ENCODE measurements at places on chromosomes 16 and 17.

DNA sequence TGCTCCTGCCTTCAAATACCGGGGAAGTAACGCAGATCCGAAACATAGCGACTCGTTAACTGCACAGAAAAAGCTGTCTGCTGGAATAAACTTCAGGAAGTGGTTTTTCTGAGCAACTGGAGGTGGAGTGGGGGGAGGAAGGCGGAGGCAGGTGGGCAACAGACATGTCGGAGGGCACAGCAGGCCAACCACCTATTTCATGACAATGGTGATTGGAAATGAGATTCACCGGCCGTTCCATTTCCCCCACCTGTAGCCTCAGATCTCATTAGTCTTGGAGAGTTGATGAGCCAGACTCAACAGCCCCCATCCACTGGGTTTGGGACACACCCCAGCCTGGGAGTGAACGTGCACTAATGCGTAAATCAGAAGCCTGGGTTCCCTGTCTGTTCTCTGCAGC lies 7.7 kb upstream of the PECAM1 start:
- DNase-seq = no peak

DNA sequence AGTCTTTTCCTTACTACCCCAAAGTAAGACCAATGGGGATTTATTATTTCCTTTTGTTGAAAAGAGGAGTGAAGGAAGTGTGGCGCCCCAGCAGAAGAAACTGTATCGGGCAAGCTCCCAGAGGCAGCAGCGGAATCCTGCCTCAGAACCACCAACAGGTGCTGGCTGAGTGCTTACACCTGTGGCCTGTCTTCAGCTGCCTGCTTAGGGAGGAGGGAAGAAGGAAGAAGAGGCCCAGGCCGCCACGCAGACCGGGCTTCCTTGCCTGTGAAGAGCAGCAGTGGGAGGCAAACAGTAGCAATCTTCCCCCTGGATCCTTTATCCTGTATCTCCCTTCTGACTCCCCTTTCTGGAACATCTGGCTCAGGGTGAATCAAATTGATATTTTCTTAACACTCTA lies 134.7 kb downstream of the AATF start:
- DNase-seq = no peak

- DNase-seq = no peak
These were observed 4.7 kb downstream of the VAC14 start for GRCh38 chr16:70796301-70796700.

- DNase-seq = no peak
These were observed 10.1 kb upstream of the MAP2K6 start for GRCh38 chr17:69404399-69404798.

DNA sequence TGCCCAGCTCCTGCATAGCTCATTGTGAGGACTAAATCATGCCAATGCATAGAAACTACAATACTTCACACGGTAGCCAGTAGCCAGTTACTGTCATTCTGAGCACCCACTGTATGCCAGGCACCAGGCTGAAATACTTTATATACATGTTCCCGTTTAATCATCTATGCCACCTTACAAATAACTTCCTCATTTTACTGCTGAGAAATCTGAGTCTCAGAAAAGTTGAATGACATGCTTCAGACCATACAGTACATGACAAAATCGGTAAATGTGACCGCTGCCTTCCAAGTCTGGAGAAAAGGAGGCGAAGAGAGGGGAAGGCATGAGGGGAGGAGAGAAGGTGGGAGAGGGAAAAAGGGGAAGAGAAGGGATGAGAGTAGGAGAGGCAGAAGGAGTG lies 9.2 kb upstream of the TLCD3B start:
- DNase-seq = no peak

DNA sequence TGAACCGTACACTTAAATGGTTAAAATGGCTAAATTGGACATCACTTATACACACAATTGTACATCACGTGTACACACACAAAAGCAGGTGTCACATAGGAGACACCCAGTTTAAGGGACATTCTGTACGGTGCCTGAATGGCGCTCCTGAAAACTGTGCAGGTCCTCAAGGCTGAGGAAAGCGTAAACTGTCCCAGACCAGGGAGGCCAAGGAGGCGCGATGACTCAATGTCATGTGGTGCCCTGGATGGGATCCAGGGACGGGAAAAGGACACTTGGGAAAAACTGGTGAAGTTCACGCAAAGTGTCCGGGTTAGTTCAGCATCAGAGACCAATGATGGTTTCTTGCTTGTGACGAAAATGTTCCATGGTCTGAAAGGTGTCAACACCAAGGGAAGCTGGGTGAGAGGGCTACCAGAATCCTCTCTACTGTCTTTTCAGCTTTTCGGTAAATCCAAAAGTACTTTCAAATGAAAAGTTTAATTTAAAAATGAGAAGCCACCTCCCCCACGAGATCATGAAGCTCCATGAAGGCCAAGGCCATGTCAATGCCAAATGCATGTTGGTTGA lies 112.2 kb downstream of the CMIP start:
- no peak for DNase-seq

GRCh38 chr17:33385133-33385532 lies 92.0 kb upstream of the ASIC2 start:
- no peak for DNase-seq

DNA sequence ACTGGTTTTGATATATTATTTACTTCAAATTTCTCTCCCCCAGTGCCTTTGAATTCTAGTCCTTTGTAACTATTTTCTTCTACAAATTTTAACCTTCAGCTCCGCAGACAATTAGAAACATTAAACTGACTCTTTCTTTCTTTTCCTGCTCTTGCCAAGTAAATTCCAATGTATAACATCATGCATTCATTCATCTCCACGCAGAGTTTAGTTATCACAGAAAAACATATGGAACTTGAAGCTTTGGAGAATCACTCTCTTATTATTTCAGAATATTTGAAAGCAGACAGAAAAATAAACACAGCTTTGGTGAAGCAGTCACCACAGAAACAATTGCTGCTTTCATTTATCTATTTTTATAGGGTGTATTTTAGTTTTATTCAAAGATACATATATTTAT lies 778.7 kb upstream of the CDH8 start:
- no peak for DNase-seq

GRCh38 chr16:49620158-49620868 lies 235.6 kb downstream of the ZNF423 start:
- no peak for DNase-seq

DNA sequence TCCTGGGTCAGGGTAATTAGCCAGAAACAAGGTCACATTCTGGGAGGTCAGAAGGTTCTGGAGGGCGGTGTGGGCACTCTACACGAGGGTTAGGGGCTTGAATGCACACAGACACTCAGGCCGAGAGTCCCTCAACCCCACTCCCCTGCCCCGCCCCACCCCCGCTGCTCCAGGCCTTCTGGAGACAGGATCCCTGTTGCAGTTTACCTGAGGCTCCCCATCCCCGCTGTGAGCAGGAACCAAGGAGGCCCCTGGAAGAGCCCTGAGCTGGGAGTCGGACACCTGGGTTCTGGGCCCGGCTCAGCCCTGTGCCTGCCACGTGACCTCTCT lies 4.4 kb upstream of the ACTG1 start:
- no peak for DNase-seq

GRCh38 chr17:22695228-22695619 lies 1002.9 kb downstream of the KCNJ18 start:
- no peak for DNase-seq

- DNase-seq = no peak
These were observed 98.6 kb downstream of the GNAO1 start for GRCh38 chr16:56289862-56290261.

- DNase-seq = no peak
These were observed 3.2 kb downstream of the CD7 start for GRCh38 chr17:82314012-82314726.

- no peak for DNase-seq
These were observed 524.3 kb downstream of the WWOX start for GRCh38 chr16:78623796-78624195.

DNA sequence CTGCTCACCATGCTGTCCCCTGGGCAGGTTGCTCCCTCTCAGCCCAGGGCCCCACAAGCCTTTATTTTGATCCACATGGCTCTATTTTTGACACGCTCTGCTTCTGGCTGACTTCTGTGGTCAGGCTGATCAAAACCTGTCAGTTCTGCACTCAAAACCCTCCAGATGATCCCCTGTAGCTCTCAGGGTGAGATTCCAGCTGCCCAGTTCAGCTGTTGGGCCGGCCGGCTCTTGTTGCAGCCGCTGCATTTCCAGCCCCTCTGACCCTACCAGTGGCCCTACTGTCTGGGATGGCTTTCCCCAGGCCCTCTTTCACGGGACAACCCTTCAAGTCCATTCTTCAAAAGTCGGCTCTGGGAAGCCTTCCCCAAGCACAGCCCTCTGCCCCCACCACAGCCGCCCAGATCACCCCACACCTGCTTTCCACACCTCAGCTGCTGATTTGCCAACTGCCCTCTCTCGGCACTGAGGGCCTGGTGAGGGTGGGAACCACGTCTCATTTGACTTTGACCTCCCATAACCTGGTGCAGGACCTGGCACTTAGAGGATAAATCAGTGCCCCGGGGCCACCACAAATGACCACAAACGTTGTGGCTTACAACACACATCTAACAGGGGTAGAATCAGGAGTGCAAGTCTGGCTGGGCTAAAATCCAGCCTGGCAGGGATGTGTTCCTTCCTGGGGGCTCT lies 16.3 kb upstream of the CACNG4 start:
- DNase-seq = no peak

DNA sequence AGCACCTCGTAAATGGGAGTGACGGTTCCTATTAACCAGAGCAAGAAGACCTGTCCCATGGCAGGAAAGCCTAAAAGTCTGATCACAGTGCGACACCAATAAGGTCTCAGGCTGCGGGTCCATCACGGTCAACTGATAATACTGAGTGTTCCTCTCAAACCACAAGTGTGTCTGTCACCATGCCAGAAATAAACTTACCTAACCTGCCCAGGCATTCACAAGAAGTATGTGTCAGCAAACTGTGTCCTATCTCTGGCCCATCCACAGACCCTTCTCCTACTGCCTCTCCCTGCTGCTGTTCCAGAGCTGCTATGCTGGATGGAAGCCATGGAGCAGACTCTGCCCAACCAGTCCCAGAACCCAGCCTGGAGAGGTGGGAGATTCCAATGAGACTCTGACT lies 73.5 kb downstream of the ZNF423 start:
- DNase-seq = no peak

DNA sequence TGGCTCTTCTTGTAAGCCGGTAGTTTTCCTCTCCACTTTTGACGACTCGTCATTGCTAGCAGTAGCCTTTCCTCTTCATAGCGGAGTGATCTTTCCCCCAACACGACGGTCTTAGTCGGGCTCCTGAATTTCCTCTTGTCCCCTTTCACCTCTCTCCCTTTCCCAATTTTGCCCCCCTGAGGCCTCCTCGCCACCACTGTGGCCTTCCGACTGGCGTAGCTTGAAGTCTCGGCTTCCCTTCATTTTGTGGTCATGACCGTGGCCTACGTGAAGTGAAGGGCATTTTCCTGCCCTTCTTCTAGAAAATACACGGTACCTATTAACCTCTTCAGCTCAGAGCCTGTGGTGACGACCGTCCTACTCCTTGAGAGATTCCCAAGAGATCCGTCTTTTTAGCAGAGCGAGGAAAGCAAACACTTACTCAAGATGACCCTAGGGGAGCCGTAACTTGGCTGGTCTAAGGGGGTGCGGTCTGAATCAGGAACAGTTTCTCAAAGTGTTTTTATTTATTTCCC lies 787 bp downstream of the PRKAR1A start:
- DNase-seq = no peak

DNA sequence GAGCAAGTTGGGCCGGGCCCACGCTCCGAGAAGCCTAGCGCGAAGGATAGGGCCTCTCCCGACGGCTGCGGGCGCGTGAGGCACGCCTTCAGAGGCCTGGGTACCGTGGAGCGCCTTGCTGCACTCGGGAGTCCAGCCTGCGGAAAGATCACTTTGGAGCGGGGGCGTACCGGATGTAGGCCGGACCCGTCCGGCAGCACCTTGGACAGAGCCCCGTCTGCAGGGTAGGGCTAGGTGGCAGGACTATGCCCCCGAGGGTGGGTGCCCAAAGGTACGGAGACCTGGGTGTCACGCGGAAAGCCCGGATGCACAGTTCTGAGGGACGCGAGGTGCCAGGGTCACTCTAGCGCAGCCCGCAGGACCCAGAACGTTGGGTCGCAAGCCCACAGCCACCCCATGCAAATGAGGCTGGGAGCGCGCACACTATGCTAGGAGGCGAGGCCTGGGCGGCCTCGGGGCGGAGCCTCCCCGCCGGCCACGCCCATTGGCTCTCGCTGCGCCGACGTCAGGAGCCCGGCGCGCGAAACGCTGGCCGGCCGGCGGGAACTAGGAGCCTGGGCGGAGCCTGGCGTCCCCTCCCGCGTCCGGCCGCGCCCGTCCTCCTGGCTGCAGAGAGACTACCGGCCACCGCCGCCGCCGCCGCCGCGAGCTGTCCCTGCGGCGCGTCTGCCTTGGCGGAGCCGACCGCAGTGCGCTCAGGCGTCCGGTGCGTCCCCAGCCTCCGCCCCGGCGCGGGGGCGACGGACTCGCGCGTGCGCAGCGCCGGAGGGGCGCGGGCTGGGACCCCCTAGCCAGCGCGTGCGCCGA lies at the start of gene PAQR4:
Gene PAQR4 (plus strand): TSS at position 611 of the 807 bp plus-strand sequence. CDS start 327 bp downstream, outside the sequence.
- DNase-seq = peak; percentile 87

DNA sequence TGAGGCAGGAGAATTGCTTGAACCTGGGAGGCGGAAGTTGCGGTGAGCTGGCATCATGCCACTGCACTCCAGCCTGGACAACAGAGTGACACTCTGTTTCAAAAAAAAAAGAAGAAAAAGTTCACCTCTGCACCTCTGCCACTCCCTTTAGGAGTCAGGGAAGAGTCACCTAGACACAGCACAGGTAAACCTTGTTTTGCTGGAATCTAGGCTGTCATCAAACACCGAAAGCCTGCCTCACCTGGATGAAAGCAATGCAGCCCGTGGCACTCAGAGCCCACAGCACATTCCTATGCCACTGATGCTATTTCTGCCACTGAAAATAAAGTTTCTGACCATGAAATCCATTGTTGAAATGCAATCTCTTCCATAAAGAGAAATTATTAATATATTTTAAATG lies 22.2 kb downstream of the CFAP52 start:
- no peak for DNase-seq
